ENCODE measurements at places on chromosomes 2 and 18.

GRCh38 chr18:76941284-76941683, 118.9 kb downstream of the ZNF236 start:
- DNase-seq: no peak

DNA sequence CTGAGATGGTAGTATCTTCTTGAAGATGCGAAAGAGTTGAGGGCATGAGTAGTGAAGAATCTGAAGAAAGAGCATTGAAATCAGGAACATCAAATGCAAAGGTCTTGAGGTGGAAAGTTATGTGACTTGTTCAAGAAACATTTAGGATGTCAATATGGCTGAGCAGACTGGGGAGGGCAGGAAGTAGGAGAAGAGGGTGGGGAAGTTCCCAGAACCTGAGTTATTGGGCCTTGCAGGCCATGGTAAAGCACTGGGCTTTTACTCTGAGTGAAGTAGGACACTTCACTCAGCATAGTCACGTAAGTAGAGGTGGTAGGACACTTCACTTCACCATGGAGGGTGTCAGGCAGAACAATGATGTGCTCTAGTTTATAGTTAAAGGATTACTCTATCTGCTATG, 11.8 kb upstream of the MYL12A start:
- DNase-seq: no peak

DNA sequence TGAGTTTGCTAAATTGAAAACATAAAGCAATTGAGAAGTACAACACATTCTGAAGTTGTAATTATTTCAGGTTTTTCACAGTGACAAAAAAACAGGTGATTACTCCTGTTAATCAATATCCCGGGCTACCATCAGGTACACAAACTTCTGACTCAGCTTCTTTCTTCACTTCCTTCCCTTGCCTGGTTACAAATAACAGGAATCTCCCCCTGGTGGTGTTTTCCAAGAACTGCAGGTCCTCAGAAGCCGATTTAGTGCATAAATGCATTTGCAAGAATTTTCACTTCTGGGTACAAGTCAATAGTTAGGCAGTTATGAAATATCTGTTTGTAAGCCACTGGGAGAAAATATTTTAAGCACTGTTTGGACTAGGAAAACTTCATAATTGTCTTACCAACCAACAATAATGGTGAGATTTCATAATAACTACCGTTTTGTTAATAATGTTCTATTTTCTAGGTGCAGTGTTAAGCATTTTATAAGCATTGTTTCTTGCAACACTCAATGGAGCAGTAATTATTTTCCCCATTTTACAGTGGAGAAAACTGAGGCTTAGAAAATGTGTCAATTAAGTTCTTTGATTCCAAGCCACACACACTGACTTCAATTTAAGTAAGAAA, 12.4 kb upstream of the GMCL1 start:
- peak; percentile 90 for DNase-seq

DNA sequence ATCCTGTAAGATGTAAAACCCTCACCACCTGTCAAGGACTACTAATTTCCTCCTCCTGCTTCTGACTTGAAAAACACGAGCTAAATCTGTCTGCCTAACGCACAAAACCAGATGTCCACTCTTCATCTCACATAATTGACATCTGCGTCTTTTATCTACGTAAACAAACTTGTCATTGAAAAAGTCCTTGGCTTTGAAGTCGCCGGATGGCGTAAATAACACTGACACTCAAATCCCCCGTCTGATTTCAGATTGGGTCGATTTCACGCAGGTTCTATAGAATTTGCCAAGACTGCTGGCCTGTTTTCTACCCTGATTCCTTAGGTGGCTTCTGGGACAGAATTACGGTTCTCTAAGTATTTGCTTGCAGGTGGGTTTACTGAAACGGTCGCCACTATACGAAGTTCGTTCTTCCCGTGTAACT, 539 bp upstream of the MOB4 start:
- DNase-seq: peak; percentile 67

DNA sequence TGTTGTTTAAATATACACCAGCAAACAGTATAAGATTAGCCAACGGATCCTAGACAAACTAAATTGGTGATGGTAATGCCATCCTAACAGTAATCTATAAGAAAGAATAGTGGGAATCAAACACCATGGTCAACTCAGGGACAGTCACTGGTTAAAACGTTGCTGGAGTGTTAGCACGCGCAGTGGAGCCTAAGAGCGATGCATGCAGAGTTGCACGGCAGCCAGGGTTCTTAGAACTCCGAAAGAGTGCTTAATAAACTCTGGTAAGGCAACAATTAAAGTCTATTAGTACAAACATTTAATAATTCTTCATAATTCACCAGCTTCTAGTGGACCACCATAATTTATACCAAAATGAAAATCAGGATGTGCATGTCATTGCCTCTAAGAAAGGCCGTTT, 22.2 kb downstream of the LANCL1 start:
- DNase-seq: peak; percentile 14

- no peak for DNase-seq
These were observed 15.0 kb downstream of the SPEG start for GRCh38 chr2:219449609-219450008.

DNA sequence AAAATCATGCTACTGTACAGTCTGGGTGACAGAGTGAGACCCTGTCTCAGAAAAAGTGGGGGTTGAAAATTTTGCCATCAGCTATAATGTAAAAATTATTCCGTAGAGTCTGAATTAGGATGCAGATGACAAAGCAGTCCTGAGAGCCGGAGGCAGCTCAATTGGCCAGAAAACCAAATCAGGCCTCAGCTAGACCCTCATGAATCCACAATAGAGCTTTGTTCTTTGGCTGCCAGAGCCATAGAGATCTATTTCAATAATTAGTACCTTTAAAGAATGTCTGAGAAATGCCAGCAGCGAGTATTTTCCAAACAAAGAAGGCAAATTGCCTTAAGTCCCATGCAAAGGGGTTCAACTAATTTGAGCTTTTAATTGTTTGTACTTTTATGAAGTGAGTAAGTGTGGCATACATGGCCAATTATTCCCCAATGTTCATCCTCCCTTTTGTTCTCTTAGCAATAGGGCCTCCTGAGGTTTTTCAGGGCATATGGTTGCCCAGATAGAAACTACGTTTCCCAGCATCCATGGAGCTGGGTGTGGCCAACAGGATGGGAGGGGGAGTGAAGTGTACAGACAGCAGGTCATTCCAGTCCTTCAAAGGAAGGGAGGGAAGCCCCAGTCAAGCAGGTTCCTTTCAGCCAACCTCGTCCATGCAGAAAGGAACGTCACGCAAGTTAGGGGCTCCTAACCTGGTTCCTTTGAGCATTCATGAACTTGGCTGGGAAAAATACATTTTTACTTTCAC, 211.3 kb upstream of the APCDD1 start:
- DNase-seq: peak; percentile 16

DNA sequence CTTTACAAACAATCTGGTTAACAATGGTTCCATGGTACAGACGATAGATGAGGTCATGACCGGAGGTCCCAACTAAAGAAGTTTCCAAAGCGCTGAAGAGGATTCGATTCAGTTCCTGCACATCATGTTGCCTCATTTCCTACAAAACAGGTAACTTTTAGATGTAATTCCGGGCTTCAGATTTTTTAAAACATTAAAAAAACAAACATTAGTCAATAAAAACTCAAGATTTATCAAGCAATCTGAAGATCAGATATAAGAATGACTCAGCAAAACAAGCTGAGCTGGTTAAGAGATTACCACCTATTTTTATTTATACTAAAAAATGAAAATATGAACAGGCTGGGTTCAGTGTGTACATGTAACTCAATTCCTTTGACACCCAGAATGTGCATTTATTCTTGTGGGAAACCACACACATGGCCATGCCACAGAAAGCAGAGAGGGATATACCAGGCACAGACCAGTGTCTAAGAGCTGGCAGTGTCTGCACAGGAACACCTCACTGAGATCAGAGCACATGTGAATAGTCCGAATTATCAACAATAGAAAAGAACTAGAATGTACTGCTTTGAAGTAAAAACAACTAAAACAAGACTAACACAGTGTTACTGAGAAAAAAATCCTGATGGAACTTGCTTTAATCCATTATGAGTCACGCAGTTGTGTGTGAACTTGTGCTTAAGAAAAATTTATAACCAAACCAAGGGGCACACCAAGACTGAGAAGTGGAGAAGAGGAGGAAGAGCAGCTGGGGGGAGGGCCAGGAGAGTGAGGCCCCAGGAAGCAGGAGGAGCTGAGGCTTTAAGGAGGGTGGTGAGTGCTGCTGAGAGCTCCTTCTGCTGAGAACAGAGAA, 9.5 kb downstream of the USP40 start:
- no peak for DNase-seq

- DNase-seq: no peak
These were observed 226.1 kb upstream of the SH3BP4 start for GRCh38 chr2:234725528-234726264.

GRCh38 chr2:210687786-210688470, 131.5 kb downstream of the CPS1 start:
- no peak for DNase-seq

DNA sequence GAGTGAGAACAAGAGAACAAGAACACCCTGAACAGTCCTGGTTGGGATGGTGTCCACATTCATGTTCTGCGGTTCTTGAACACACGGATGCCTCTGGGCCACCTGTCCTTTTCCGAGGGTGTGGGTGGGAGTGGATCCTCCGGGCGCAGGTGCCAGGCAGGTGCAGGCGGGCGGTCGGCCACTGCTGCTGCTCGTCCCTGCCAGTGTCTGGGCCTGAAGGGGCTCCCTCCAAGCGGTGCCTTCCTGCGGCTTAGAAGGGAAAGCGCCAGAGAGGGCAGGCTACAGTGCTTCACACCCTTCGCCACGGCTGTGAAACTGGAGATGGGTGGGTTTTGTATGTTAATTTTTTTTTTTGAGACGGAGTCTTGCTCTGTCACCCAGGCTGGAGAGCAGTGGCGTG, 8.0 kb upstream of the D2HGDH start:
- no peak for DNase-seq

DNA sequence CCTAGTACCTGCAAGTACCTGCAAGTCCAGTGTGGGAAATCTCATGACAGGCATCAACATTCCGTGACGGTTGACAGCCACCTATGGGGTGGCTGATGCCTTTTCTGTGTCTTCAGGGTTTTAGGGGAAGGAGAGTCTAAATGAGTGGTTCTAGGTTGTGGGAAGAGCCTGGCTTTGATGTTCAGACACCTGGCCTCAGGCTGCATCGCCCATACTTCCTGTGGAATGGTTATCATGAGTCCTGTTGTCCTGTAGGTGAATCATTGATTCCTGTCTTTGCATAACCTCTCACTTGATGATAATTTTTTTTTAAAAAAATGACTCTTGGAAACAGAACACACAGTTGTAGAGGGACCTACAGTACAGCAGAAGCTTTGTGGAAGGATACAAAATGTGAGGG, 108.9 kb downstream of the NEDD4L start:
- no peak for DNase-seq

DNA sequence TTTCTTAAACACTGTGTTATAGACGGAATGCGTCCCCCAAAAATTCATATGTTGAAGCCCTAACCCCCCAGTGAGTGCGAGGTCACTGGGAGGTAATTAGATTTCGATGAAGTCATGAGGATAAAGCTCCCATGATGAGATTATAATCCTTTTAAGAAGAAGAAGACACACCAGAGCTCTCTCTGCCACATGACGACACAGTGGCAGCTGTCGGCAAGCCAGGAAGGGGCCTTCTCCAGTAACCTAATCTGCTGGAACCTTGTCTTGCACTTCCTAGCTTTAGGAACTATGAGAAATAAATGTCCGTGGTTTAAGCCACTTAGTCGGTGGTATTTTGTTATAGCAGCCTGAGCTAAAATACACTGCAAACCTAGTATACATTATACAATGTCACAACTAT, 12.3 kb downstream of the TMEM237 start:
- no peak for DNase-seq

- no peak for DNase-seq
These were observed 452 bp downstream of the RAPH1 start for GRCh38 chr2:203534621-203535077.

- DNase-seq: no peak
These were observed 24.3 kb upstream of the PSMD14 start for GRCh38 chr2:161283926-161284325.

GRCh38 chr2:45871541-45871940, 220.1 kb downstream of the PRKCE start:
- DNase-seq: no peak

DNA sequence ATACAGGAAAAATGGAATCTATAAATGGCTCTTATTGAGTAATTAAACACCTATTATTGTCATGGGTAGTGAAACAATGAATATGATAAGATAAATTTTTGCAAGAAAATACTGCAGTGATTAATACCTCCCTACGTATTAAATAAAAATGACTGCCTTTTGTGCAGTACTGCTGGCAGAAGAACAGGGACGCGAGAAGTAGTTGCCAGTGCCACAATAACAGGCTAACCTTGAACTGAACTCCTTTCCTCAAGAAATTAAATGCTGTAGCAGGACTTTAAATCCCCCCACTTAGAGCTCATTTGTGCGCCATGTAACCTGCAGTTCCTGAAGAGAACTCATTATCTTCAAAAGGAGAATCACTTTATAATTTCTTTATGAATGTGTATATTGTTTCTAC, 24.6 kb downstream of the FIGN start:
- DNase-seq: peak; percentile 20

DNA sequence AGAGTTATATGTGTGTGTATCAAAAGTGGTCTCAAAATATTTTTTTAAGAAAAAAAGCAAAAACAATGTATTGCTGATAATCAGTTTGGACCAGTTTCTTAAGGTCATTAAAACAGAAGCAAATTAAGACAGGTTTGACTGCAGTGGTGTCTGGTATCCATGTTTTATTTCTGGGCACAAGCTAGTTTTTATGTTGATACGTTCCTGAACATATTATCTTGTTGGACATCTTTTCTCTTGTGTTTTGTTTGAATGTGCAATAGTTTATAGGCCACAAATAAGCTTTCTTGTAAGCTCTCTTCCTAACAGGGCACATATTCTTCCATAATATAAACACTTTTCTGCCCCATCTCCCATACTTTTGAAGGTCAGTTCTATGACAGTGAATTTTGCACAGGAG, 74.6 kb upstream of the FAM117B start:
- no peak for DNase-seq
